ENCODE measurements at places on chromosomes 6 and 20.

DNA sequence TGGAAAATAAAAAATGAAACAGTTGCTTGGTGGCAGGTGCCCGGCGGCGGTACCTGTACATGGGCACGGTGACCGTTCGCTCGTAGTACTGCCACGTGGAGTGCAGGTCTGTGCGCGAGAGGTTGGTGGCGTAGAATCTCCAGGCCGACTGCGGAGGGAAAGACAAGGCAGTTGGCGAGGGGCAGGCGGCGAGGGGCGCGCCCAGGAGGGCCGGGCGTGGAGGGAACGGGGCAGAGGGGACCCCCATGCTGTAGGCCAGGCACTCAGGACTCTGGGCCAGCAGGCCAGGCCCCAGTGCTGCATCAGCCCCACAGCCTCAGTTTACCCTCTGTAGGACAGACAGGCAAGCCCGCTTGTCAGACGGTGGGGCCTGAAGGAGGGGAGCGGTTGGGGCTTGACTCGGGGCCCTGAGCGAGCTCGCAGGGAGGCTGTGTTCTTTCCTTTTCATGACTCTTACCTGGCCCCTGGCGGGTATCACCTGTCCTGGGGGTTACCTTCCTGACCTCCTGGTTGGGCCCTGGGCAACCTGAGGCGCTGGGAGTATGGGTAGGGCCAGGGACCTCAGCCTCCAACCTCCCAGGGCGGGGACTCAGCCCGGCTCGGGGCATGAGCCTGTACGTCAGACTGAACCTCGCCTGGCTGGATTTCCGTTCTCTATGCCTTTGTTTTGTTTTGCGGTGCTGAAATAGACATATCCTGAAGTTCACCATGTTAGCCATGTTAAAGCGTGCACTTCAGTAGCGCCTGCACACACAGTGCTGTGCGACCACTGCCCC lies 38.5 kb downstream of the KCNQ2 start:
- no peak for DNase-seq

- no peak for DNase-seq
Observed at GRCh38 chr6:130517444-130517931, 151.7 kb downstream of the TMEM200A start.

GRCh38 chr6:157314705-157315321 lies 8.5 kb downstream of the TMEM242 start:
- DNase-seq = no peak

DNA sequence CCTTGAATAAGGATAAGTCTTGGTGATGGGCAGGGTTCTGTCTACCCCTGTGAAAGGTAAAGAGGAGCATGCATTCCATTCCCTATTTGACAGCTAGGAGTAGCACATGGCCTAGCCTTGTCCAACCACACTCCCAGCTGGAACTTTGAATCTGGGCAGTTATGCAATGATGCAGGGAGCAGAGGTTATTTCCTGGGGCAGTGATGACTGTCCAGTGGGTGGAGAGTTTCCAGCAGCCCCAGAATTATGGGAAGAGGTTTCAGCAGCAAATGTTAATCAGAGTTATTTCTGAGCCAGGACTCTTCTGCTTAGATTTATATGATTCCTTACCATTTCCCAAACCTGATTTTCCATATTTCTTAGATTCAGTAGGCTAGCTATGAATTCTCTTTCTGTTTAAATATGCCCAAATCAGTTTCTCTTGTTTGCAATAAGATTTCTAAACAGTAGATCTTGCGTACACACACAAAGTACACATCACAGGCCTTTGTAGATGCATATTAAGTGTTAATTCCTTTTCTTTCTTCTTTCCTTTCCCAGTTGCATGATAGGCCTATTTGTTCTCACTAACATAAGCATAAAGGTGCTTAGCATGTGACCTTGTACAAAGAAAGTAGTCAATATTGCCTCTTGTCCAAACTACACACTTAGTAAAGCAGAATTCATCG lies 17.3 kb upstream of the TXLNB start:
- DNase-seq = no peak

GRCh38 chr6:28634761-28635546 lies 109.3 kb downstream of the GPX5 start:
- DNase-seq = peak; percentile 28

DNA sequence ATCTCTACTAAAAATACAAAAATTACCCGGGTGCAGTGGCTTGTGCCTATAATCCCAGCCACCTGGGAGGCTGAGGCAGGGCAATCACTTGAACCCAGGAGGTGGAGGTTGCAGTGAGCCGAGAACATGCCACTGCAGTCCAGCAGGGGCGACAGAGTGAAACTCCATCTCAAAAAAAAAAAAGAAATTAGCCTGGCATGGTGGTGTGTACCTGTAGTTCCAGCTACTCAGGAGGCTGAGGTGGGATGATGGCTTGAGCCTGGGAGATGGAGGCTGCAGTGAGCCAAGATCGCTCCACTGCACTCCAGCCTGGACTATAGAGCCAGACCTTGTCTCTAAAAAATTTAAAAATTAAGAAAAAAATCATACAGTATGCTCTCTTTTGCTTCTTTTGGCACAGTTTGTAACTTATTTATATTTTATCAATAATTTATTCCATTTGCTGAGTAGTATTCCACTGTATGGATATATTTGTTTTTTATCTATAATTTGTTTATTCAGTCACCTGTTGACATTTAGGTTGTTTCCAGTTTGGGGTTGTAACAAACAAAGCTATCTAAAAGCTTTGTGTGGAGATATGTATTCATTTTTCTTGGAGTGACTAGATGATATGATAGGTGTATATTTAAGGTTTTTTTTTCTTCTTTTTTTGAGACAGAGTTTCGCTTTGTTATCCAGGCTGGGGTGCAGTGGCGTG lies 8.0 kb upstream of the MYBL2 start:
- DNase-seq = no peak

DNA sequence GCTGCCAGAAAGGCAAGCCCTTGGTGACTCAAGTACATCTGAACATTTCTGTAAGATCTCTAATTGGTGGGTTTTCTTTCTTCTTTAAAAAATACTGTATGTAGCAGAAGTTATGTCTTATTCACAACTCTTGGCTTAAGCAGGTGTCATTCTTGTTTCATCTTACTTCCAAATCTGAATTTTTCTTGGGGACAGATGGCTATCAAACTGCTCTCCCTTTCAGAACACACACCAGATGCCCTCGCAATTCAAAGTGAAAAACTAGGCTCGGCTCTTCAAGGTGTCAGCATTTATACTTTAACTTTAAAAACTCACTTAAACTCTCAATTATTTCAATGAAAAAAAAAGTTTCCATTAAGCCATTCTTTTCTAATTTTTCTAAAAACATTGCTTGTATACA lies 49.7 kb downstream of the PAK5 start:
- no peak for DNase-seq

GRCh38 chr6:79170431-79170830 lies 64.1 kb downstream of the HMGN3 start:
- DNase-seq = no peak

GRCh38 chr6:93293872-93294271 lies 125.5 kb downstream of the EPHA7 start:
- no peak for DNase-seq

DNA sequence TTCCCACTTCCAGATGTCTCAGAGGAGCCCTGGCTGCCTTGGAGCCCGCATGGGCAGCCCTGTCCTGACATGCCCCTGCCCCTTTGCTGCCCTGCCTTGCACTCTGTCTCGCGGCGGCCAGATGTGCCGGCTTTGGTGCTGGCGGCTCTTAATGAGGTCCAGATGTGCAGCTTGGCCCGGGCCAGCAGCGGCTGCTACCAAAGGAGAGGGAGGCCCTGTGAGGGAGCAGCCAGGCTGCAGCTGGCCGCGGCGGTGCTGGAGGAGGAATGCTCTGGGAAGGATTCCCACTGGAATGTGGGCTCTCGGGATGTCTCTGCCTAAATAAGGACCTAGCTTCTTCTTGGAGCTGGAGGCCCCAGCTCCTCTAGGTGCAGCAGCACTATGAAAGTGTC lies 72.4 kb downstream of the FGD2 start:
- peak; percentile 6 for DNase-seq
